NCI-H2029 (cell line): ENCODE measurements at places on chromosomes 3 and 15.

- DNase-seq: no peak
These were observed 7.0 kb downstream of the WWTR1 start for GRCh38 chr3:149650828-149651227.

DNA sequence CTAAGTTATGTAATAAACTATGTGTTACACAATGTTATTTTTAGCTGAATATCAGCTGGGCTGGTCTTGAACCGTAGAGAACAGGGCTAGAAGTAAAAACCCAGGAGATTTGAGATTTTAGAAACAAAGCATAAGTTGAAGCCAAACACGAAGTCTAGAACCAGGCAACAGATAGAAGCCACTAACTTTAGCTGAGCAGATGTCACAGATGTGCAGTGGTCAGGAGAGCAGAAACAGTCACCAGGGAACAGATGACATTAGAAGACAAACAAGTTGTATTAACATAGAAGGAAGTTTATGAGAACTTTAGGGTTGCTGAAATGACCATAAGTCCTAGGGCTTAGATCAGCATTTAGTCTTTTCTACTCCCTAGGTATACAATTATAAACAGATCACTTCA is 731.0 kb downstream of the ZNF385D start:
- no peak for DNase-seq

DNA sequence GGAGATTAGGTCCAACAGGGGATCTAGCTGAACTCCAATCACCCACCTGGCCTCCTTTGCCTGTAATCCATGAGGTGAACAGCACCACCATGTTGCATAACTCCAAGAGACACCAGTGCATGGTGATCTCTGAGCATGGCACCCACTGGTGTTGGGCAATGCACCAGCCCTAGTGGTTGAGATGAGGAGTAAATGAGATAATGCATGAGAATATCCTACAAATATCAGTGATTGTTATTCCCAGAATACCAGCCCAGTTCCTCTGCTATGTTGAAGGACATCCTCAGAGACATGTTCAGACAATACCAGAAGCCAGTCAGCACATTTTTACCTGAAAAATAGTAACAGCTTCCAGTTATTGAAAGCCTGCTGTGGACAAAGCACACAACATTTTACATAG is 14.7 kb downstream of the GALNT15 start:
- no peak for DNase-seq

- no peak for DNase-seq
These were observed 34.4 kb downstream of the TNK2 start for GRCh38 chr3:195873971-195874370.

DNA sequence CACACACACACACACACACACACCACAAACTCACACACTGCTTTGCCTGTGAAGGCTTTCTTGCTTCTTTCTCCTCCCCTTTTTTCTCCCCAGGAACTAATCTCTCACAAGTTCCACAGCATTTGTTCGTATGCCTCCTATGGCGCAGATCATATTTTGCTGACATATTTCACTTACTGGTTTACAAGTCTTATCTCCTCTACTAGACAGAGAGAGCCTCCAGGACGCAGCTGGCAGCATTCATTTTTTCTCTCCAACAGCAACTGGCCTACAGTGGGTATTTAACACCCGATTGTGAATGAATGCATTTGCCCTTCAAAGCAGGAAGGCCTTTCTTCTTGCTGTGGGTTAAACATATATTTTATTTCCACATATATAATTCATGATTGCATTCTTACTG is 47.0 kb upstream of the DLG1 start:
- no peak for DNase-seq

DNA sequence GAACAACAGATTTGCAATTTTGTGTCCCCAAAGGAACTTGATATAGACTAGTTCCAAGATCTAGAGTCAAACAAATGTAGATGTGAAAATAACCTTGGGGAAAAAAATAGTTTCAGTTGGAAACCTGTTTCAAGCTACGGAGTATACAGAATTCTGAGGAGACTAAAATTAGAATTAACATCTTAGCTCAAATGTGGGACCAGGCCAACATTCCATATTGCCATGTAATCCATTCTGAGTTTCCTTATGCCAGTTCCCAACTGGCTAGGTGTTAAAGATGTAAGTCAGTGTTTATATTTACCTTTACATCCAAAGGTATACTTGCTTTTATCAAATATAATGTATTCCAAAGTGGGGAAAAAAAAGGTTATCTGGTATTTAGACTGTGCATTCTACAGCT is 76.3 kb downstream of the UBE3A start:
- DNase-seq: no peak

DNA sequence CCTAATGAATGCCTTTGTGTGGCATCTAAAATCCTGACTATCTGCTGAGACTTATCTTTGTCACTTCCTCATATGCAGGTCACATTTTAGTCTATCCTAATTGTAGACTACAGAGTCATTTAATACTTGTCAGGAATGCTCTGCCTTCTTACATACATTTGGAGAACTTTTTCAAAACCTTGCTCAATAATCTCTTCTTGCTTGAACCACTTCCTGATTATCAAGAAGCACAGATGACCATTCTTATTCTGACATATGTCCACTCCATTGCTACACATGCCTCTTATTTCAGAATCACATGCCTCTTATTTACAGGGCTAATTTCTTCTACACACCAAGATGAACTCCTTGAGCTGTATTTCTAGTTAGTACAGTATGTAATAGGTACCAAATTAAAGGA is 400.3 kb downstream of the TBC1D5 start:
- DNase-seq: no peak

GRCh38 chr15:96070636-96071035 is 259.9 kb upstream of the NR2F2 start:
- no peak for DNase-seq
